ENCODE measurements at places on chromosomes 12 and 14. TPM values are rescaled to one million over a fixed set of nuclear protein-coding genes. Genes with fewer than 3 reads are reported as not detected.
A peak's percentile ranks its signal among the peaks of the same experiment; 100 is the strongest.

ANO2 gene
- not detected for total RNA-seq

DNA sequence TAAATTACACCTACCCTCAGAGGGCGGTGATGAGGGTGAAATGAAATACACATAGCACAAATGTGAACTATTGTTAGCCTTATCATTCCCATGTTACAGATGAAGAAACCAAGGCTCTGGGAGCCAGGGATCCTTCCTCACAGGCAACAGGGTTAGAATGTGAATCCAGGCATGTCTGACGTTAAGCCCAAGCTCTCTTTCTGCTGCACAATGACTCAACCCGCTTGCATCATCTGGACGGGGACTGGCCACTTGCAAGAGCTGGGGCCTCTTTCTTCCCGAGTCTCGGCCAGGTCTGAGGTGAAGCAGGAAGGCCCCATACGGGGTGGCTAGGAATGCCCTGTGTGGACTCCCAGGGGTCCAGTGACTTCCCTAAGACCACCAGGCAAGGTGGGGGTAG, 105.2 kb downstream of the RBM19 start:
- H3K4me1 ChIP-seq = peaks cover 38% of the 10 kb centered on the region
- H3K27me3 ChIP-seq = no peaks in the 10 kb centered on the region
- H3K27ac ChIP-seq = no peak overlapping the region
- no peak for DNase-seq

TAS2R10 gene
- not detected for total RNA-seq

ETNK1 gene
- 52.7 TPM for total RNA-seq

DNA sequence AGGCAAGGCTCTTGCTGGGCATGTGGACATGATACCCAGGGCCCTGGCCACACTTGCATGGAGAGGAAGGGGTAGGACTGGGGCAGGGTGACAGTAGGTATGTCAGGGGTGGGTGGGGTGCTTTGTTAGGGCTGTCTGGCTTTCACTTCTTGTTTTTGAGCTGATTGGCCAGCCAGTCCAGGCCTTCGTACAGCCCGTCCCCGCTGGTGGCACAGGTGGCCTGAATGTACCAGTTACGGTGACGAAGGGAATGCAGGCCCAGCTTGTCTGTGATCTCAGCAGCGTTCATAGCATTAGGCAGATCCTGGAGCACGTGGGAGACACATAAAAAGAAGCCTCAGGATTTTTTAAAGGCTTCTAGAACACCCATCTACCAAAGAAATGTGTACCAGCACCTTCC, 13.5 kb upstream of the FKBP11 start:
- no peak overlapping the region for H3K27ac ChIP-seq
- no peak overlapping the region for H3K4me3 ChIP-seq
- H3K4me1 ChIP-seq = peaks cover 7% of the 10 kb centered on the region
- H3K36me3 ChIP-seq = peaks cover 4% of the 10 kb centered on the region
- no peak for DNase-seq

DNA sequence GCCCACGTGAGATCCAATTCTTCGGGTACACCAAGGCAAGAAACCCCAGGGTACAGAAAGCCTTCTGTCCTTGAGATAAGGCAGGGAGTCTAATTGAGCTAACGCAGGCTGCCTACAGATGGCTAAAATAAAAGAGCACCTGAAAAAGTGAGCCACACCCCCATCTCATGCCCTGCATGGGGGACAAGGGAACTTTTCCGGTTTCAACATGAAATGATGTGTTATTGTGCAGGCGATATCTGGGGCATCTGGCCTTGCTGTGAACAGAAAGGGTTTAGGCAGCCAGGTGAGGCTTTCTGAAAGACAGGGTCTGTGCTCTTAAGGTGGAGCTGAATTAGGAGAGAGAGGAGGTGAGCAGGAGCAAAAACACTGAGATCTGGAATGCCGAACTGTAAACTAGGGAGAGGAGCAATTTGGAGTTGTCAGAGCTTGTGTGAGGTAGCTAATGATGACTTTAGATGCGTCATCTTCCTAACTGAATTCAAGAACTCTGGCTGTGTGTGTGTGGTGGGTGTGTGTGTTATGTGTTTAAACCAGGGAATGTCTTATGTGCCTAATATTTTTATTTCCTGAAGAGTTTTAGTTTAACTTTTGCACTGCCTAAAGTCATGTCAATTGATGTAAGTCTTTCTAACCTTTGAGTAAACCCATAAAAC, 20.1 kb upstream of the LDHB start:
- DNase-seq = peak; percentile 13
- H3K36me3 ChIP-seq = no peaks in the 10 kb centered on the region
- peak overlapping the region; percentile 65 for H3K4me3 ChIP-seq
- H3K27me3 ChIP-seq = no peaks in the 10 kb centered on the region

- no peaks in the 10 kb centered on the region for H3K4me1 ChIP-seq
- peaks cover 27% of the 10 kb centered on the region for H3K27me3 ChIP-seq
- no peak overlapping the region for H3K4me3 ChIP-seq
- no peak for DNase-seq
- no peaks in the 10 kb centered on the region for H3K36me3 ChIP-seq
Measured at GRCh38 chr12:108253540-108253939, 85.6 kb downstream of the CMKLR1 start.

DNA sequence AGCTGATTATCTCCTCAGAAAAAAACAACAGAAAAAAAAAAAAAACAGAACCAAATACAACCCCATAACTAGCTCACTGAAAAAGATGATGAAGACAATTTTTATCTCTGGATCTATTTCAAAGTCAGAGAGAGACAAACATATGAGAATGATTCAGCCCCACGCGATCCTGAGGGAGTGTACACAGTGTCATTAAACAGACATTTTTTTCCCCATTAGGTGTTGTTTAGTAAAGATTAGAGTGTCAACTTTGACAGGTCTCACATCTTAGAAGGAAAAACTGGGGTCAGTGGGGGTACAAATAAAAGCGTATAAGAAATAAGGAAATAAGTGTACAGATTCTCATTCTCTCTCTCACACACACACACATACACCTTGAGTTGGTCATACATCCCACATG, 635.4 kb downstream of the NRXN3 start:
- DNase-seq = no peak
- H3K4me3 ChIP-seq = no peak overlapping the region
- H3K27ac ChIP-seq = no peak overlapping the region
- H3K4me1 ChIP-seq = no peaks in the 10 kb centered on the region
- H3K27me3 ChIP-seq = no peaks in the 10 kb centered on the region
- no peaks in the 10 kb centered on the region for H3K36me3 ChIP-seq

- peak overlapping the region; percentile 35 for H3K4me3 ChIP-seq
- H3K4me1 ChIP-seq = peaks cover 73% of the 10 kb centered on the region
- peak overlapping the region; percentile 62 for H3K27ac ChIP-seq
- no peak for DNase-seq
- H3K27me3 ChIP-seq = no peaks in the 10 kb centered on the region
- peaks cover 39% of the 10 kb centered on the region for H3K36me3 ChIP-seq
Measured at GRCh38 chr14:61710853-61711817, 15.8 kb downstream of the HIF1A start.
